ENCODE measurements at places on chromosomes 1 and 21.

- no peak for DNase-seq
These were observed 50.4 kb downstream of the EIF4G3 start for GRCh38 chr1:21126324-21126723.

- DNase-seq = no peak
These were observed 109.2 kb upstream of the RUNX3 start for GRCh38 chr1:25039229-25039628.

- no peak for DNase-seq
These were observed 22.7 kb downstream of the UBASH3A start for GRCh38 chr21:42426424-42426823.

- DNase-seq = no peak
These were observed 243.7 kb downstream of the TBX15 start for GRCh38 chr1:118744420-118744819.

DNA sequence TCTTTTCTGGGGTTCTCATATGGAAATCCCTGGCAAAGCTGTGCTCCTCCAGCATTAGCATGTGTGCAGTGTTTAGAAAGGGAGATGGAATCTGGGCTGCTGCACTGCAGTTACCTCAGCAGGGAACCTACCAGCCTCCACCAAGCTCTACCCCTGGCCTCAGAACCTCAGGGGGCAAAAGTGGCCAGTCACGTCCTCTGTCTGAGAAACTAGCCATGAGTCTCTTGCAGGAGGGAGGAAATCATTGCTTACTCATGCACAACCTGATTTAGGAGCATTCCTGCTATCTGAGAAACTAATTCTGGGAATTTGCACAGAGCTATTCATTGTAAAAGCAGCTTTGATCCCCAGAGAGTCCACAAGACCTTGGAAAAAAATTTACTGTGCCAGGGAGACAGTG lies 80.6 kb upstream of the IPO9 start:
- DNase-seq = peak; percentile 82

DNA sequence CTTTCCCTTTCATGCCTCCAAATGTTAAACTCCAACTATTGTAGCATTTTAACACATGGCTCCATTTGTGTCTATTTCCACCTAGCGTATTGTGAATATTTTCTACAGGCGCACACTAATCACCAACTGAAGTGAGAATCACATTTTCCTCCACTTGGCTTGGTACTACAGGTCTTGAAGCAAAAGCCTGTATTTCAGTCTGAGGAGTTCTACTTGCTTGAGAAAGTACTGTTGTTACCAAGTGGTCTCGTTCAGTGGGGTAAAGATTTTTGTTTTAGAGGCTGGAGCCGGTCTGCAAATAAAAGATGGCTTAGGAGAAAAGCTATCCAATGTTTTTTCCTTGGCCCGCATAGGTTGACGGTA lies 550 bp upstream of the PTBP2 start:
- no peak for DNase-seq

DNA sequence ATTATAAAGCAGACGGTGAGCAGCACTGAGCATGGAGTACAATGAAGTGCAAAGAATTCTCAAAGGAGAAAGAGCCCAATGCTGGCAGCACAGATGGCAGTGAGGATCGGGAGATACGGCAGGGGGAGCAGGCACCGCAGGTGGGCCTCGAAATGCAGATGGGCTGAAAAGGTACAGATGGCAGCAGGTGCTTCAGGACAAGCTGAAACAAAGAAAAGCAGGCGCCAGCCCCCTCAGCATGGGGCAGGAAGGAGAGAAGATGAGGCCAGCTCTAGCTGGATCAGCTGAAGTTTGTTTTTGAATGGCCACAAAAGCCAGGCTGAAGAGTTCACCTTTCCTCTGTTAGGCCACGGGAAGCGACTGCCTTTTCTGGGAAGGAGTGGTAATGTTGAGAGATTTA lies 7.7 kb downstream of the CFAP298 start:
- no peak for DNase-seq

- no peak for DNase-seq
These were observed 5.1 kb downstream of the MAP7D1 start for GRCh38 chr1:36160949-36161485.

- DNase-seq = no peak
These were observed 10.4 kb upstream of the VSIG8 start for GRCh38 chr1:159872891-159873290.

DNA sequence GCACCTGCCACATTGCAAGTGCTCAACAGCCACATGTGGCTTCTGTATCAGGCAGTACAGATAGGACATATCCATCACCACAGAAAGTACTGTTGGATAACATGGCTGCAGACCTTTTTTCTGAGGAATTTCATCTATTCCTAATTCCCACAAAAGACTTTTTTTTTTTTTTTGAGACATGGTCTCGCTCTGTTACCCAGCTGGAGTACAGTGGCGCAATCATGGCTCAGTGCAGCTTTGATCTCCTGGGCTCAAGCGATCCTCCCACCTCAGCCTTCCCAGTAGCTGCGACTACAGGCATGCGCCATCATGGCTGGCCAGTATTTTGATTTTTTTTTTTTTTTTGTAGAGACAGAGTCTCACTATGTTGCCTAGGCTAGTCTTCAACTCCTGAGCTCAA lies 33.3 kb downstream of the YARS1 start:
- DNase-seq = no peak

GRCh38 chr1:47870480-47870879 lies 126.7 kb downstream of the TRABD2B start:
- DNase-seq = no peak

GRCh38 chr1:226681652-226682493 lies 57.2 kb downstream of the ITPKB start:
- DNase-seq = no peak

GRCh38 chr1:214739621-214740238 lies 136.7 kb downstream of the CENPF start:
- DNase-seq = no peak

- no peak for DNase-seq
These were observed 79.4 kb downstream of the WDR4 start for GRCh38 chr21:42799948-42800347.

- DNase-seq = no peak
These were observed 180.2 kb downstream of the NR5A2 start for GRCh38 chr1:200207711-200208126.

- DNase-seq = no peak
These were observed 13.3 kb upstream of the TP53BP2 start for GRCh38 chr1:223859058-223859457.

GRCh38 chr1:53073868-53074311 lies 11.9 kb downstream of the PODN start:
- DNase-seq = no peak

- DNase-seq = peak; percentile 59
These were observed 14.0 kb downstream of the HSF2BP start for GRCh38 chr21:43645136-43645891.

DNA sequence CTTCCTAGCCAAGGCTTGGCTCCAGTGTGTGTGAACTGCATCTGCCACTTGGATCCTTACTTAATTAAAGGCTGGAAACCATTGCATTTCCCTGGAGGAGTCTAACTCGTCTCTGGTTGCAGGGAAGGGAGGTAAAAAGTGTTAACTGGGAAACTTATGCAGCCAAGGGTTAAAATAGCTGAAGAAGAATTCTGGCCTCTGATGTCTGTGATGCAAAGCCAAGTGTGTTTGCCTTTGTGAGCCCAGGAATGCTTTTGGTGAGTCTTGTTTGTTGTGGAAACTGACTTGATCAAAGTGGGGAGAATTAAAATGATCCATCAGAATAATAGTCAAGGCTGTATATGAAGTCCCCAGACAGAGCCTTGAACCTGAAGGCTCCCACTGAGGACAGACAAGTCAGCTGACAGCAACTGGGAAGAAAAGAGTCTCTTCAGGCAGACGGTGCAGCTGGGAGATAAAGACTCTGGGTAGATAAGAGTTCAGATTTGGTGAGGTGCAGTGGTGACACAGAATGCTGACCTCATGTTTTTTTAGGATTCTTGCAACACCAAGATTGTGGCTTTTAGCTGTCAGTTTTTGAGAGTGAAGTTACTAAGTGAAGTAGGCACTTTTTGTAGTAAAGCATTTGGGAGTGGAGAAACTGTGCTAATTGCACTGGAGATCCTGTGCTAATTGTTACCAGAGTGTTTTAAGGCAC lies 59.5 kb upstream of the WLS start:
- no peak for DNase-seq

DNA sequence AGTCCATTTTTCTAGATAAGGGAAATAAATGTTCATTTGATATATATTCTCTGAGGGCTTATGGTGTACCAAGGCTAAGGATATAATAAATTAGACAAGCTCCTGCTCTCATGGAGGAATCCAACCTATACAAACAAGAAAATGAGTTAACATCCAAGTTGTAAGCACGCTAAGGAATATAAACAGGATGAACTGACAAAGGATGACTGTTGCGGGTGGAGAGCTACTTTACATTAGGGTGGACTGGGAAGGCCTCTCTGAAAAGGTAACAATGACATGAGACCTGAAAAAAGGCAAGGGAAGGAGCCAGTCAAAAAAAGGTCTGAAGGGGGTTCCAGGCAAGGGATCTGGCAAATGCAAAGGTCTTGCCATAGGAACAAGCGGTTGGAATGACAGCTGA lies 3.1 kb downstream of the BCAR3 start:
- DNase-seq = no peak

GRCh38 chr1:43339584-43340232 lies 2.1 kb downstream of the MPL start:
- DNase-seq = no peak

- no peak for DNase-seq
These were observed 57.0 kb downstream of the DISP3 start for GRCh38 chr1:11535761-11536572.

- no peak for DNase-seq
These were observed 58.0 kb downstream of the HIVEP3 start for GRCh38 chr1:41860771-41861170.

DNA sequence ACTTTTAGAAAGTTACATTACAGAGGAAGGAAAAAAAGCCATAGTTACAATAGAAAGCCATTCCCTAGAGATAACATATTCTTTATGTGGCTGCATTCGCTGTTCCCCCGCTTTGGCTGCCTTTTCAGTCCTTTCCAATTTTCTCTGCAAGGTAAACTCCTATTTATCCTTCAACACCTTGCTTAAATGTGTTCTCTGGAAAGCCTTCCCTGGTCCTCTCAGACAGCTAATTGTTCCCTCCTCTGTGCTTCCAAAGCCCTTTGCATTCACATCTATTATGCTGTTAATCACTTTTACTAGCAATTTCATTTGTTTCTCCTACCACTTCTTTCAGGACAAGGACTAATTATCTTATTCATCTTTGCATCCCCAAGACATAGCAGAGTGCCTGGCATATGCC lies 1.6 kb downstream of the PHC2 start:
- DNase-seq = no peak

DNA sequence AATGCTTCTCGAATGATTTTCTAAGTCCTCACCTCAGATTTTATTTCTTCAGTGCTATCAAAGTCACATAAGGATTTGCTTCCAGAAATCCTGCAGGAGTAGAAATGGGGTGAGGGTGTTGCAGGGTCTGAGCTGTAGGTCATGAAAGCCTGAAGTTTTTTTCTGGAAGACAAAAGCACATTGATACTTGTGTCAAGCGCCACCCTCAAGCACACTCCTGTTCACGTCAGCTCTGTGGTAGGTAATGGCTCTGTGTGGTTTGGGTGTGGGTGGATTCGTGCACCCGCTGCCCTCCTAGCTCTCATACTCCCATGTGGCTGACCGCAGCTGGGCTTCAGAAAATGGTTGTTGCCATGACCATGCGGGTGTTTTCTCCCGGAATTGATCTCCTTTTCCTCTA lies 39.9 kb downstream of the AKNAD1 start:
- peak; percentile 63 for DNase-seq

- DNase-seq = no peak
These were observed 255.7 kb upstream of the FMN2 start for GRCh38 chr1:239835946-239836440.

GRCh38 chr1:65388908-65389695 lies 31.4 kb upstream of the LEPR start:
- DNase-seq = no peak

DNA sequence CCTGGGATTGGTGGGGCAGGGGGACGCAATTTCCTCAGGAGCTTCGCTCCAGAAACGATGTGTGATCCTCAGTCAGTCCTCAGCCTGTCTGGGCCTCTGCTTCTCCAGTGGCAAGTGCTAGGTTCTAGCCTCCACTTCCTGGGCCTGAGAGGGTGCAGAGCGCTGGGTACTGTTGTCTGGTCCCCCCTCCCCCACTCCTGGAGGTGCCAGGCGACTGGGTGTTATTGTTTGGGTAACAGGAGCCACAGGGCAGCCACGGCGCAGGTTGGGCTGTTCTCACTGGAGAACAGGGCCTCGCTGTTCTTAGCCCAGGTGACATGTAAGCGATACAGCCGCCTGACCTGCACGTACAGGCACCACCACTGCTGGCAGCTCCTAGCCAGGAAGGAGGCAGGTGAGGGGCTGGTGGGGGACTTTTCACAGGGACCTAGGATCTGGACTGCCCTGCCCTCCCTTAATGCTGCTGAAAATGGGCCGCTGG lies 2.1 kb downstream of the RPS6KA1 start:
- DNase-seq = no peak

- no peak for DNase-seq
These were observed 15.9 kb upstream of the MUTYH start for GRCh38 chr1:45356186-45356585.

GRCh38 chr1:108830119-108831008 lies 26.5 kb downstream of the AKNAD1 start:
- peak; percentile 97 for DNase-seq

DNA sequence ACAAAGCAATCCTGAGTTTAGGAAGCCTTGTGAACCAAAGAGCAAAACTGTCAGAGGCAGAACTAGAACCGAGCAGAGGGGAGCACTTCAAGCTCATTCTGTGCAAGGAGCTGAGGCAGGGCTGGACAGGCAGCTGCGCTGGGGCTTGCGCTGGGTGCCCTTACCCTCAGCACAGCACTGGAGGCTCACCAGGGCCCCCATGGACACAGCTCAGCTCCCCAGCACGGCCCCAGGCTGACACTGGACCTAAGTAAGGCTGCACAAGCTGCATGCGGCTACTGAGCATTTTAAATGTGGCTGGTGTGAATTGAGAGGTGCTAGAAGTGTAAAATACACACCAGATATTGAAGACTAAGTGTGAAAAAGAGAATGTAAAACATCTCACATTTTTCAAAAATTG lies 22.1 kb downstream of the TMEM63A start:
- DNase-seq = no peak

DNA sequence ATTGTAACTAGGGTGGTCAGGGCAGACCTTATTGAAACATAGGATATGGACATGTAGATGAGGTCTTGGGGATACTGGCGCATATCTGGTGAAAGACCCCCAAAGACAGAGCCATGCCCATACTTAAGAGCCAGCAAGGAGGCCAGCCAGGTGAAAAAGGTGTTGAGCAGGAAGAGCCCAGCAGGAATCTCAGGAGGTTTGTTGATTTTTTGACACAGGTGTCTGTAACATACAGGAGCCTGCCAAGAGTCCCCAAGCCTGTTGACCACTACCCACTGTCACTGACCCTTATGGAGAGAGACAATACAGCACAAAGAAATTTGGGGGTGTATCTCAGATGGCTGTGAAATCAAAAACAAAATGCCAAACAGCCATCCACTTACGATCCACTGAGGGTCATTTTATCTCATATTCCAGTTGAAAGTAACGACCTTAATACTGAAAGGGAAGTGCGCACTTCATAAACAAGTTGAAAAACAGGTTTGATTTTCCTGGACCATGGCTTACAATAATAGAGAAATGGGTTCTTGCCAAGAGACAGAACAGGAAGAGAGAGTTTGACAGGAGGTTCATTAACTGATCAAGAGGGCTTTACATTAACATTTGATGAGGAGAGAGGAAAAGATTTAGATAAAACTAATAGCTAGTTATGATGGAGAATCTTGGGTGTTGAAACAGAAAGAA lies 163.6 kb downstream of the GLUL start:
- DNase-seq = no peak

GRCh38 chr1:208278638-208279037 lies 34.5 kb upstream of the PLXNA2 start:
- no peak for DNase-seq
